Posterior cingulate gyrus (tissue), 11 donors: ENCODE measurements at places on chromosomes 11 and 22.
A peak's percentile ranks its signal among the peaks of the same experiment; 100 is the strongest.

DNA sequence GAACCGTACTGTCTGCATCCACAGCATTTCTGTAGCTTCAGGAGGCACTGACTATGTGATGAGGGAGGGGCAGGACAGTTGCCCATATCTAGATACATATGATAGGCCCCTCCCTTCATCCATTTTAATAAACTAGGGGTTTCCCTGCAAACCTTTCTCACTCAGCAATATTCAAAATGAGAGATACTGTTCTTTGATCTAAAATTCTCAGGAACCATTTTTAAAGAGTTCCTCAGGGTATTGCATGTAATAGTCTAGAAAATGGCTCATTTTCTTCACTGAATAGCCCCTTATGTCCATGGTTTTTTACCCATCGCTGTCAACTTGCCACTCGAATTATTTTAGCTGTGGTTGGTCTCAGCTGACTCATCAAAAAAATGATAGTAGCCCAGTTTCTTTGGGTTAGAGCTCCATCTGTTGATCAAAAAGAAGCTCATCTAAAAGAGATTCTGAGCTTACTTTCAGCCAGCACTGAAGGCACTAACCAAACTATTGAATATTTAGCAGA, 37.0 kb upstream of the DNAJB7 start:
- DNase-seq, result no peak

- no peak for DNase-seq
Observed at GRCh38 chr22:26045860-26046259, 123.4 kb upstream of the SEZ6L start.

- no peak for DNase-seq
Observed at GRCh38 chr22:41446057-41446501, 522 bp downstream of the TOB2 start.

- DNase-seq, result no peak
Observed at GRCh38 chr22:32482708-32483107, 8.1 kb downstream of the FBXO7 start.

GRCh38 chr11:57464539-57465181, 4.3 kb downstream of the RTN4RL2 start:
- peak; percentile 58 for DNase-seq

- no peak for DNase-seq
Observed at GRCh38 chr11:102253020-102253715, 64.1 kb upstream of the BIRC3 start.

- no peak for DNase-seq
Observed at GRCh38 chr22:37776639-37777005, 31.1 kb upstream of the GCAT start.

DNA sequence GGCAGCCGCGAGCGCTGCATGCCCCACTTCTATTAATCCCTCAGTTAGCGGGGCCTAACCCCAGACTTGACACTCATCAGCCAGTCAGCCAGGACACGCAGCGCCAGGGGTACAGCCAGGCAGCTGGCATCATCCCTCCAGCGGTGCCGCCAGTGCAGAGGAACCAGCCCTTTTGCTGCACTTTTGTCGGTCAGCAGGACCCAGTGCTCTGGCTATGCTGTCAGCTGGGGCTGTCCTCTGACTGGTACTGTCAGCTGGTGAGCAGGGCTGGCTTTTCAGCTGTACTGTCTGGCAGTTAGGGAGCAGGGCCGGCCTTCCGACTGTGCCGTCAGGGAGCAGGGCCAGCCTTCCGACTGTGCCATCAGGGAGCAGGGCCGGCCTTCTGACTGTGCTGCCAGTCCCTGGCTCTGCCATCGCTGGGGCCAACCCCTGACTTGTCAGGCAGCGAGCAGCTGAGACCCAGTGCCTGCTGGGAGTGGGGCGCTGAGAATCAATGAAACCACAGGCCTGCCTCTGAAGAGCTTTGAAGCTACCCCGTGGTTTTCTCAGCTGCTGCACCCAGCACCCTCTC, 115.4 kb downstream of the KIAA1671 start:
- DNase-seq, result peak; percentile 86
